ENCODE measurements at places on chromosomes 13 and 19.

DNA sequence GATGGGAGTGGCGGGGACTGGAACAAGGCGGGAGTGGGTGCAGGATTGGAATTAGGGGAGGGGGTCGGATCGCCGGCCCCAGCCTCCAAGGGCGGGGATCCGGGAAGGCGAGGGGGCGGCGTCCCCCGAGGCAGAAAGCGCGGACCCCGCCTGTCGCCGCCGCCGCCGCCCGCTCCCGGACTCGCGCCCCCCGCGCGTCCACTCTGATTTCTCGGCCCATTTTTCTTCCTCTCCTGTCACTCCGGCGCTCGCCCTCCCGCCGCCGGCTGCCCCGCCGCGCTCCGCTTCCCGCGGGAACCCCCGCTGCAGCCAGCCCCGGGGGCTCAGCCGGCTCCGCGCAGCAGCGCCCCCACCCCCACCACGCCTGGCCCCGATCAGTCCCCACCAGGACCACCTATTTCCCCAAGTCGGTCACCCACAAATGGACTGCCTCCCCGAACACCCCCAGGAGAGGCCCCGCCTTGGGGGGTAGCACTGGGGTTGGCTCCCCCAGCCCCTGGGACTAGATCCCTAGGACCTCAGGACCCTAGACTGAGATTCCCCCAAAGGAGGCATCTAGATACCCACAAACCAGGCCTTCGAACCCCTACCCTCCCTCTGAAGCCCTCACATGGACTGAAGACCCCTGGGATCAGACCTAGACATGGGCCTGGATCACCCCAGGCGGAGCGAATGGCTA lies 12.6 kb upstream of the ERFL start:
- DNase-seq: no peak

GRCh38 chr19:8096071-8096470 lies 43.5 kb downstream of the CCL25 start:
- DNase-seq: no peak

GRCh38 chr13:29164116-29164515 lies 344.0 kb downstream of the MTUS2 start:
- no peak for DNase-seq

GRCh38 chr13:36355632-36356031 lies 9.4 kb upstream of the SPART start:
- DNase-seq: no peak

GRCh38 chr13:30376426-30377311 lies 45.6 kb upstream of the UBE2L5 start:
- DNase-seq: no peak

DNA sequence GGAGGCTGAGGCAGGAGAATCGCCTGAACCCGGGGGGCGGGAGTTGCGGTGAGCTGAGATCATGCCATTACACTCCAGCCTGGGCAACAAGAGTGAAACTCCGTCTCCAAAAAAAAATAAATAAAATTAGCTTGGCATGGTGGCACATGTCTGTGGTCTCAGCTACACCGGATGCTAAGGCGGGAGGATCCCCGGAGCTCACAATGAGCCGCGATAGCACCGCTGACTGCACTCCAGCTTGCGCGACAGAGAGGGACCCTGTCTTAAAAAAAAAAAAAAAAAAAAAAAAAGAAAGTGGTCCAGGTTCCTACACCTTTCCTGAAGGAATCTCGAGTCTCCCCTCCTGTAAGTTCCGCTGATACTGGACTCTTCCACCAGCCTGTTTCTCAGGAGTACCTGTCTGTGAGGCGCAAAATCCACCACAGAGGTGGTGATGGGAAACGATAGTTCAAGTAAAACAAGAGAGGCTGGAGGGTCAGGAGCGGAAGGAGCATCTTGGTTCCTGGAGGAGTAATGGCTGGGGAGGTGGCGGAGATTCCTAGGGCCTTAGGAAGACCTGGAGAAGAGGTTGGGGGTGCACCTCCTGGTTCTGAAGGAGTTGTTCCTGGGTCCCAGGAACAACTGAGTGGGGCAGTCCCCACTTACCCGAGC lies 471 bp downstream of the FUT1 start:
- DNase-seq: no peak

DNA sequence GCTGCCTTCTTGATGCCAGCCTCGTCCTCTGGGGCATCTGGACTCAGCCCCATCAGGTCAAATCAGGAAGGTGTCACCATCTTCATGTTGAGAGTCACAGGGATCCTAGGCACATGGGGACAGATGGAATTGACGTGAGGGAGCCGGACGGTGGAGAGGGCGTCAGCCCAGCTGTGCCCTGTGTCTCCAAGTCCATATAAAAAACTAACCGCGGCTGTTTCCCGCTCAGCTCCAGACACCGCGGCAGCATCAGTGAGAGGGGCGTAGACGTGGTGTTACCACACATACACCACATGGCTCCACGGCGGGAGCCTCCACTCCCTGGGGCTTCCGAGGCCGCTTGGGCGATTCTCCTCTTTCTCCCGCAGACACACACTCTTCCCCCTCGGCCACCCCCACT lies 5.6 kb upstream of the PRR36 start:
- no peak for DNase-seq

Measured in sigmoid colon (tissue), 7 donors.